CD4-positive, alpha-beta T cell treated with Interleukin-6 at 100 ng/mL for 8 hours (primary cell): ENCODE measurements at places on chromosomes 12 and 14.

DNA sequence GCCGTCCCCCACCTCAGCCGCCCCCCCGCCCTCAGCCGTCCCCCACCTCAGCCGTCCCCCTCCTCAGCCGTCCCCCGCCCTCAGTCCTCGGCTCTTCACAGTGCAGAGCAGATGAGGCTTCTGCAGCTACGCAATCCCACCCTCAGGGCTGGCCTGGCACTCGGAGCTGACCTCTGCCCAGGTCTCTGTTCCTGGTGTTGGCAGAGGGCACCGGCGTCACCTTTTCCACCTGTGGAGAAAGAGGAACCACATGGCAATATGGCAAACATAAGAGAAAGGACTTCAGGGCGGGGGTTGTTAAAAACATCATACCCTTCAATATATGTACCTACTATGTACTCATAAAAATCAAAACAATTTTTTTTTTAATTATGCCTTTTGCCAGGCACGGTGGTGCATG lies 45.8 kb downstream of the MLXIP start:
- DNase-seq, result no peak

DNA sequence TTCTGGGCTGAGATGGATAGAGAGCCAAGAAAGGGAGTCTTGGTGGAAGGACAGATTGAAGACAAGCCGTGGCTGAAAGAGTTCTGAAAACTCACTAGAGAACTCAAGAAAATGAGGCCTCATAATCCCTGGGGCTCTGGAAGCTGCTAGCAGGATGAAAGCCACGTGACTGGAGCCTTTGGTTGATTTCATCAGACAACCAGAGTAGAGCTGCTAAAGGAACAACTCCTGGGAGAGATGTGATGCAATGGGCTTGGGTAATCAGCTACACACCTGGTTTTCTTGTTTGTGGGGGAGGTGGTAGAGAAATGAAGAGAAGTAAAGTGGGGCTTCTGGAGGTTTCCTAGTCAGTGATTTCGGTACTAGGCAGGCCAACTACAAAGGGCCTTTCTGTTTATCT lies 13.4 kb downstream of the CSRNP2 start:
- DNase-seq, result no peak

- peak; percentile 18 for DNase-seq
These were observed 46.5 kb downstream of the ST8SIA1 start for GRCh38 chr12:22287776-22288621.

DNA sequence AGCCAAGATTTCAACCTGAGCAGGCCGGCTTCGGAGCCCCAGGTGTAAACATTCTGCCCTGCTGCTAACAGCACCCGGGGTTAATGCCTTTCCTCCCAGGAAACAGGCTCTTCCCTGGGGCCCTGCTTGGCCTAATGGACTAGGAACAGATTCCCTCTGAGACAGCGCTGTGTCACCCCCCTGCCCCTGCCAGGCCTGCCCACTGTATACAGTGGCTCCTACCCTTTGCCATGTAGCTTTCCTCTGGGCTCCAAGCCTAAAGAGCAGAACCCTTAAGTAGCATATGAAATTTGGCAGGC lies 28.3 kb upstream of the BCDIN3D start:
- no peak for DNase-seq

DNA sequence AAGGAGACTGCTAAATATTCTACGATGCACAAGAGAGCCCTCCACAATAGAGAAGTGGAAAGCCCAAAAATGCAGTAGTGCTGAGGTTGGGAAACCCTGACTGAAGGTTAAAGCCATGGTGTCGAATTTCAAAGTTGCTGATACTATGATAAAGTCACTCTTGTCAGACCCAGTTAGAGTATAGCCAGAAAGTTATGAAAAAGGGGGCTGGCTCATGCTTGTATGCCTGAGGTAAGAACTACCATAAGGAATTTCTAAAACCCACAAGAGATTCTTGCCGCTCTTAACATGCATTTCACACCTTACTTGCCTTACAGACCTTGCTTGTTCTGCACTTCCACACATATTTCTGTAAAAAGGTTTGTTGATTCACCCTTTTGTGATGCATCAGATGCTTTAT lies 184.6 kb downstream of the SLC6A15 start:
- no peak for DNase-seq

GRCh38 chr14:104382361-104383087 lies 197.0 kb upstream of the C14orf180 start:
- no peak for DNase-seq

DNA sequence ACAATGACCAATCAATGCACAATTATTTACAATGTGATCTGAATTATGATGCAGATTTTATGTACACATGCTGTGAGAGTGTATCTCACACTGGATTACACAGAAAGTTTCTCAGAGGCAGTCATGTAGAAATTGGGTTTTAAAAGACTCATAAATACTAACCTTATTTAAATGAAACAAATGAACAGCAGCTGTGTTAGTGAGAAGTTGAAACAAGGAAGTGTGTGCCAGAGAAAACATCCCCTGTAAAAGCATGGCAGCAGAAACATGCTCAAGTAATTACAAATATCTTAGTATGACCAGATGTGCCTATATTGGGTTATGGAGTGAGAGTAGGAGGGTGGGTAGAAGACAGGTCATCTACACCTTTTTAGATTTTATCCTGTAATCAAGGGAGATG lies 723.7 kb downstream of the C12orf50 start:
- no peak for DNase-seq

DNA sequence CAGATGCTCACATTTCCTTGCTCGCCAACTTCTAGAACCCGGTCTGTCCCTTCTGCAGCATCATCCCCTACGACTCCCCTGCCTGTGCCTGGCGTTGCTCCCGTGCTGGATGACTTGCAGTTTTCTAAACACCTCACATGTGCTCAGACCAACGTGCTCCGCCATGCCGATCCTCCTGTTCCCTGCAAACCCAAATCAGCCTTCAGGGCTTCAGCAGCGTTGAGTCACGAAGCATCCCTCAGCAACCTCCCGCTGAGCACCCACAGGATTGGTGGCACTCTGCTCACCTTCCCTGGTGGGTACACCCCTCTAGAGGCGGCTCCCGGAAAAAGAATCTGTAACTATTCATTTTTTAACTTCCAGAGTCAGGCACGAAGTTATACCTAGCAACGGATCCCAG lies 2.8 kb upstream of the PIWIL1 start:
- no peak for DNase-seq

DNA sequence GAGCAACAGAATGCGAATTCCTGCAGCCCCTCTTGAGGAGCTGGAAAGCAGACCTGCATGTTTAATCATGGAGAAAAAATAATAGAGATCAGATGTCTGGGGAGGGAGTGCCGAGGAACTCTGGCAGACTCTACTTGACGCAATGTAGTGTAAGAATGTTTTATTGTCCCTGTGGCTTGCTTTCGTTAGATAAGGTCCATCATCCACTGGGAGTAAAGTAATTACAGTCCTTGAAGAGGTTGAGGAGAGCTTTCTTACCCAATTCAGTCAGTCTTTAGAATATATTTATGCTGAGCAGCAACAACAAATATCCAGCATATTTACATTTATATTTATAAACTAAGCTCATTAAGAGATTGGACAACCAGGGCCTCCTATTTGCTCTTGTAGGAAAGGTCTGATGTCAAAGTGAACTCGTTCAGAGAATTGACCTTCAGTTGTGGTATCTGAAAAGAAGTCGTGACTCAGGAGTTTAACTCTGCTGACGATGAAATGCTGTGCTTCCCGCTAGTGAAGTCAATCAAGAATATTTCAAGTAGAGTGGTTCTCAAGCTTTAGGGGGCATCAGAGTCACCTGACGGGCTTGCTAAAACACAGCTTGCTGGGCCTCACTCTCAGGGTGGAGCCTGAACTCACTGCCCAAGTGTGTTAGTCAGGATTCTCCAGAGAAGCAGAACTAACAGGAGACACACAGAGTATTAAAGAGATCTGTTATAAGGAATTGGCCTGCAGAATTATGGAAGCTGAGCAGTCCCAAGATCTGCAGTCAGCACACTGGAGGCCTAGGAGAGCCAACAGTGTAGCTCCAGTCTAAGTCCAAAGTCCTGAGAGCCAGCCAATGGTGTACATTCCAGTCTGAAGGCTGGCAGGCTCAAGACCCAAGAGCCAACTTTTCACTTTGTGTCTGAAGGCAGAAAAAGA lies 139.3 kb upstream of the LMNTD1 start:
- no peak for DNase-seq

DNA sequence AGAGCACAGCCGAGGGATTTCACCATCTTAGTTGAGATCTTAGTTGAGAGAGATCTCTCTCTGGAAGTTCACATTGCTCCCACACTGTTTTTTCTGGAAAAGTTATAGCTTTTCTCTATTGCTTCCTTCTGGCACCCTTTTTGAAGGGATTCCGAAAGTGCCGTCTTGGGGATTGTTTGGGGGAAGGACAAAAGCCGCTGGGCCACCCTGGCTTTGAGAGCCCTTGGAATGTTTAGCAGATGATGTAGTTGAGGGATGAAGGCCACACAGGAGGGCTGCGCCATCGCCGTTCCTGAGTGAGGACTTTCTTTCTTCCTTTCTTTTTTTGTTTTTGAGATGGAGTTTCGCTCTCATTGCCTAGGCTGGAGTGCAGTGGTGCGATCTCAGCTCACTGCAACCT lies 17.7 kb downstream of the PLEKHG3 start:
- DNase-seq, result no peak

DNA sequence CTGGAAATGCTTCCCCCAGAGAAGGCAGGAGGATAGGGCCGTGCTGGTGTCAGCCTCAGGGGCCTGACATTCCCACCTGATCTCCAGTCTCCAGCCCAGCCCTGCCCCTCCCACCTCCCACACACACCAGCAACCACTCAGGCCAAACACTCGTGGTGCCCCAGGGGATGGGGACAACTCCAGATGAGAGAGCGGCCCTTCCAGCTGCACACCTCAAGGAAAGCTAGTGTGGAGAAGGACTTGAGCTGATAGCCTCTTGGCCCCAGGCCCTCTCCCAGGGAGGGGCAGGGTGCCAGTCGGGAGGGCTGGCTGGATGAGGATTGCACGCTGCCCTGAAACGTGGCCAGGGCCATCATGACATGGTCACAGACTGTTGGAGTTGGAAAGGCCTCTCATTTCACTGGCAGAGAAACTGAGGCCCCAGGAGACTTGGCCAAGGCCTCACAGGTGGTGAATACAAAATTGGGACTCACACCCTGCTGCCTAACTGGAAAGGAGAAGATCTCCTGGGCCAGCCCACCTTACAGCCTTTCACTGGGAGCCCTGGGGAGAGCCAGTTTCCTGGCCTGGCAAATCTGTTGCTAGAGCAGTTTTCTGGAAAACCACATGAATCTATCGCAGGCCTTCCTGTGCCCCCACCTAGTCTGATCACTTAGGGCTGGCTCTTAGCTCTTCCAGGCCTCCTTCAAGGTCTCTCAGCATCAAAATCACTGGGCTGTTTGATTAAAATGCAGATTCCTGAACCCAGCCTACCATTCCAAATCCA lies 52.1 kb downstream of the IRF2BPL start:
- DNase-seq, result no peak

- no peak for DNase-seq
These were observed 199.9 kb downstream of the CCDC91 start for GRCh38 chr12:28390206-28390605.

- DNase-seq, result no peak
These were observed 271.1 kb downstream of the CCER1 start for GRCh38 chr12:90683871-90684270.

DNA sequence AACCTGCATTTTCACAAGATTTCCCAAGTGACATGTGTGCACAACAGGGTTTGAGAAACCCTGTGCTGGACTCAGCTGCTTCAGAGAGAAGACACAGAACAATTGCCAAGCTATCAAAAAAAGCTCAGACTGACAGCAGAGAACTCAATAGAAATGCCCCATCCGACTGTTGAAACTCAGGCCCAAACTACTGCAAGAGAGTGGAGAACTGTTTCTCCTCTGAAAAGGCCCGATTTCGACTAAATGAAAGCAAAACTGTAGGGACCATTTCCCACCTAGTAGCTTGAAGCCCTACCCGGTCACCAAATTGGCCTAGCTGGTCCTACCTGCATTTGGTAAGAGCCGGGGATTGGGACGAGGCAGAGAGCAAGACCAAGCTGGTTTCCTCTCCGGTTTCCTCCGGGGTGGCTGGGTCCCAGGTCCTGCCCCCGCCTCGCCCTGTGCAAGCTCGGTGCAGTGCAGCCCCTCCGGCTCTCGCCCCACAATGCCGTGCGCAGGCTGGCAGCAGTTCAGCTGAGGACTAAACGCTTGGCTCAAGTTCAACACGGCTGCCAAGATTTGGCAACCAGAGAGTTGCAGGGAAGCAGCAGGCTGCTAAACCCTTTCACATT lies 1180.6 kb downstream of the VRK1 start:
- DNase-seq, result peak; percentile 83

DNA sequence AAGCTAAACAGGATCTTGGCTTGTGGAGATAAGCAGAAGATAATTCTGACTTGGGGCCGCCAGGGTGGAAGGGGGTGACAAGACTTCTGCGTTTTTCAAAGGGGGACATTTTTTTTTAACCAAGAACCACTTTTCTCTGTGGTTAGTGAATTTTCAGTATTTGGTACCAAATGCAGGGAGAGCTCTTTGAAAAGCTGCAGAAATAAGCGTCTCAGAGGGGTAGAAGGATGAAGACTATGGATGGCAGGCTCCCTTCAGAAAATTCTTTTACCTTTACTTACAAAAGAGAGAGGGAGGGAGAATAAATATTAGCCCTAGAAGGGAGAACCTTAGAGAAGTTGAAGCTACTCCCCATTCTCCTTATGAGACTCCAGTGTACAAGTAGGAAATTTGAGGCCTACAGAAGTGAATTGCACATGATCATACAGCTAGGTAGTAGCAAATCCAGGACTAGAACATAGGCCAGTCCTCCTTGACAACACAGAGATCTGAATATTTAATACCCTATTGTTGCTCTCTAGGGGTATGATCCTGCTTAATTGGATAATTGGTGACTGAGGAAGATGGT lies 840 bp downstream of the MRPL52 start:
- DNase-seq, result no peak

DNA sequence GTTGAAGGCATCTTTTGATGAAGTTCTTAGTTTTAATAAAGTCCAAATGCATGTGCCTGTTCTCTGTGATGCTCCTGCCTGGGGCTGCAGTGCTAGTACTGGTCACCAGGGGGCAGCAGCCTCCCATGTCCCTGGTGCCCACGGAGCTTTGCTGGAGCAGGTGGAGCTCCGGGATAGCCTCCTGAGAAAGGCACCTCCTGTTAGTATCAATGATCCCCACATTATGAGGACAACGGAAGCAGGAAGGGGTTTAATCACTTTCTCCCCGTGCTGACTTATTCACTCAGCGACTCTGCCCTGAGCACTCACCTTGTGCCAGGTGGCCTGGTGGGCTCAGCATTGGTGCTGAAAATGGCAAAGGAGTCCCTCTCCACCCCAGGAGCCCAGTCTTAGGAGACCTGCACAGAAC lies 123.0 kb upstream of the PZP start:
- peak; percentile 64 for DNase-seq

DNA sequence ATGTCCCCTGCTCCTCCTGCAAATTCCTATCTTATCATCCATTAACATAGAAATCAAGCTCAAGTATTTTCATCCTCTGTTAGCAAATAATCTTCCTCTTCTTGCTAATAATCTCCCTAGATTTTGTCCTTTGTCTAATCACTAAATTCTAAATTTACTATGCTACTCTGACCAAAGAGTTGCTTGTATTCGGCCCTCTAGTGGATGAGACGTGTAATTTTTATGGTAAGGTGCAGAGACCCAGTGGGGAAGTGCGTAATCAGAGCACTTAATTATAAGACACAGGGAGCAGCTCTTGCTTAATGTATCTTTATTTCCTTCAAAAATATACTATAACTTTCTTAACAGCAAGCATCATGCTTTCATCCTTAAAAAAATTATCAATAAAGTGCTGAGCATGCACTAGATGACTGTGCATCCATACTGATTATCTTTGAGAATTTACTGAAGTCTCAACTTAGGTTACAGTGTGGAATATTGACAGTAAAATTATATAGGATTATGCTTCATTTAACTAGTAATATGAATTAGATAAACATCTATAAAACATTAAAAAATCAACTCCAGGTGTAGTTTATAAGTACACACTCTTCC lies 212.6 kb downstream of the SLC16A7 start:
- peak; percentile 22 for DNase-seq
